Omental fat pad (tissue), 4 donors: ENCODE measurements at places on chromosomes 4 and X.

DNA sequence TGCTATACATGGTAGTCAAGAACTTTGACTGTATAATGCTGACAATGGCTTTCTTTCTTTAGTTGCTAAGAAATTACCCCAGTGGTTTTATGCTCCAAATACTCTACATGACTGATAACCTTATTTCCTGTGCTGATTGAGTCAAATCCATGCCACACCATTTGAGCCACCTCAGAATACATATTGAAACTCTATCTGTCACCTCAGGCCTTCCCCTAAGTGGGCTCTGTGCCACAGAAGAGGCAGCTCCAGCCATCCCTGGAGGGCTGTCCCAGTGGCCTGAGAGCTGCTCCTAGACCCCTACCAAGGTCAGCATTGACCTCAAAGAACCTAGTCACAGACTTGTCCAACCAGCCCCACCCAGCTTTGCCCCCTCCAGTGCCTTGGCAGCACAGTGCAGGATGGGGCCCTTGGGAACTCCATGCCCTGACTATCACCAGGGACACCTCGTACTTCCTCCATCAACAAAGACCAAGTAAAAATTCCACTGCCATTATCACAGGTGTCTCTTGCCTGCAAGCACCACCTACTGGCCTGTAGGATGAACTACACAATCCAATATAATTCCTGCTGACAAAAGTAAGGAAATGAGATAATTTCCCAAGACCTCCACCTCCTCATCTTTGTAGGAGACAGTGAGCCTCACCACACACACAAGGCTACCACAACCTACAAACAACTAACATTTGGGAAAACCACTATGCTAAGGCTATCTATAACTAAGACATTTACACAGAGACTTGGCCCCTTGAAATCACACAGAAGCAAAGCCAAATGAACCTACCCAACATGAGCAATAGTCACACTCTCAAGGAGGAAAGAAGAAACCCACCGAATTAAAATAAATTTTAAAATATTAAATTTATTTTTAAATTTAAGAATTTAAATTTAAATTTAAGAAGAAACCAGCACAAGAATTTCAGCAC is 239.9 kb downstream of the NKX6-1 start:
- no peak for DNase-seq

DNA sequence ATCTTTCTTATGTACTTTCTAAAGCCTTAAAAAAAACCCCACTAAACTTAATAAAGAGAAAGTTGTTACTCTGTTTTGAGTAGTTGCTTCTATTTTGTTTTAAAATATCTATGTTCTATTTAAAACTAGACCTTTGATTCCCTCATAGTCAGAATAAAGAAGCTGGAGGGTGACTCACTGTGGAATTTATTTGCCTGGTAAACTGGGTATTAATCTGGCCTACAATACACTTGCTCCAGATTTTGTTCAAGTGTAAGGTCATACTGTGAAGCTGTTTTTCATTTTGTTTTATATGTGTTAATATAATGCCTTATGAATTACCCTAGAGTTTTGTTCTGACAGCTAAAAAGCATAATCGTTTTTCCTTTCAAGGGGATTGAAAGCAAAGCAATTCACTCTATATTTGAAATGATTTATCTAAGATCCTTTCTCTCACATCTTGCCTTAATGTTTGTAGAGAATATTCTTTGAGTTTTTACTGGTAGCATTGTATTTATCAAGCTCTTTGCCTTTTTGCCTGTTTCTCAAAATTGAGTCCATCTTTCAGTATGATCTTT is 277.4 kb upstream of the PITX2 start:
- DNase-seq, result no peak

DNA sequence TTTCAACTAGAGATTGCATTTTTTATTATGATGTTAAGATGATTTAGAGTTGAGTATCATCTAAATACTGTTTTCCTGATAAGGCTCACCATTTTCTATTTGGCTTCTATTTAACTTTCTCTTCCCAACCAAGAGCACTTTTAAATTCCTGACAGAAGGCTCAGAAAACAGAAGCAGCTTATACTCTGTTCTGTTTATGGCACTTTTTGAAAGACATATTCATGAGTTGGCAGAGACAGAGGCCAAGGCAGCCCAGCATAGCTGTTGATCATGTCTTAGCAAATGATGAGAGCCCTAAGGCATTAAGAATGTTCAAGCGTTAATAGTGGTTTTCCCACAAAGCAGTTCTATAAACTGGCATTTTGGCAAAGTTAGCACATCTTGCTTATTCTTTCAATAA is 330.3 kb downstream of the TRAM1L1 start:
- DNase-seq, result no peak

DNA sequence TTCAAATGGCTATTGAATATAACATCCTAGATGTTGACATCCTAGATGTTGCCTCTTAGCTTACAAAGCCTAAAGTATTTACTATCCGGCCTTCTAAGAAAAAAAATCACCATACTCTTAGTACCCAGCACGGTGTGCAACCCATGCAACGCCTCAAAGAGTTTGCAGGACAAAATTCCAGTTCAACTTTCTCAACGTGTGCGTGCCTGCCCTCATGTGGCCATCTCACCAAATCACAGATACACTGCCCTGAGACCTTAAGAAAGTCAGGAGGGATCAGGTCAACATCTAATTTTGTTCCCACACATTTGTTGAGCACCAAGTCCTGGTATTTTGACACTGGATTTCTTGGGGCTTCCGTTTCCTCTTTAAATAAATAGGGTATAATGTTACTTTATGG is 68.3 kb downstream of the CRMP1 start:
- no peak for DNase-seq

- no peak for DNase-seq
These were observed 1310.8 kb upstream of the AGA start for GRCh38 chr4:178752954-178753525.

DNA sequence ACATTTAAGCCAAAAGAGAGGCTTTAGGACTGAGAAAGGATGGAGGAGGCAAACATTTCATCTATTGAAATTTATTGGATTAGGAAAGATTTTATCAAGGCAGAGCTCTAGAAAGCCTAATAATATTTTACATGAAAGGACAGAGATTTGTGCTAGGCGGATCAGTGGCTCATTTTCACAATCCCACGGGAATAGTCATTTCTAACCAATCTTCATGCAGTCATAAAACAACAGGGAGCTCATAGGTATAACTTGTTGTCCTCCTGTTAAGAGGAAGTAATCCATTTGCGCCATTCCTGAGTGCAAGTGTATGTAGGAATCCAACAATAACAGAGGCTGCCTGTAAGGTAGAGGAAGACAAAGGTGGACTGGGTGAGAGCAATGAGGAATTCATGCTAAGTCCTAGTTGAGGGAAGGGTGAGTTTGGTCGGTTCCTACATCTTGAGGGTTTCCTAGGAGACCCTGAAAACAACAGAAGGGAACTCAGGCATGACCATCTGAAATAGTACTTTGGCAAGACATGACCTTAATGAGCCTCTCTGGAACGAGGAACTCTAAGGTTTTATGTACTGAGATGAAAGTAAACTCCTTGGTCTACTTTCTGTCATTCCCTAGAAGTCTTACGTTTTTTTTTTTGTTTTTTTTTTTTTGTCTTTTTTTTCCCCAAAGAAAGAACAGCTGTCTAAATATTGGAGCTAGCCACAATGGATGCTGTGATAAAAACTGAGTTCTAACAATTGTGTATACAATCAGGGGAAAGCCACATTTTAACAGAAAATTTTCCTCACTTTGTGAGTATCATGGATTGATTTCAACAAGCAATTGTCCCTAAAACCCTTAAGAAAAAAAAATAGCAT is 89.7 kb downstream of the GEMIN8 start:
- DNase-seq, result no peak

DNA sequence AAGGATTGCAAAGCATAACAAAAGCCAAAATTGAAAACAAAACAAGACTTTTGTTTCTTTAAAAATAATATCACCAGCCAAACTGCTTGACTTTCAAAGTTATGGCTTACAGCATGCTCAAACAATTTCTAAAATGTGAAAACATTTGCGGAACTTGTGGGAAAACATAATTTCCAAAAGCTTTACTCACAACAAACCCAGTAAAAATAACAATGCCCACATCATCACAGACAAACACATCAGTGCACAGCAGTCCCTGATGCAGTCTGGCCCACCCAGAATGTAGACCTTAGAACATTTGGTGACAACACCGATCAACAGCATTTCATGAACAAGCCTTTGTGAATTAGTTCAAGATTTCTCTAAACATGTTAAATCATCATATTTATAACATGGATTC is 98.9 kb downstream of the ARHGAP6 start:
- DNase-seq, result no peak

DNA sequence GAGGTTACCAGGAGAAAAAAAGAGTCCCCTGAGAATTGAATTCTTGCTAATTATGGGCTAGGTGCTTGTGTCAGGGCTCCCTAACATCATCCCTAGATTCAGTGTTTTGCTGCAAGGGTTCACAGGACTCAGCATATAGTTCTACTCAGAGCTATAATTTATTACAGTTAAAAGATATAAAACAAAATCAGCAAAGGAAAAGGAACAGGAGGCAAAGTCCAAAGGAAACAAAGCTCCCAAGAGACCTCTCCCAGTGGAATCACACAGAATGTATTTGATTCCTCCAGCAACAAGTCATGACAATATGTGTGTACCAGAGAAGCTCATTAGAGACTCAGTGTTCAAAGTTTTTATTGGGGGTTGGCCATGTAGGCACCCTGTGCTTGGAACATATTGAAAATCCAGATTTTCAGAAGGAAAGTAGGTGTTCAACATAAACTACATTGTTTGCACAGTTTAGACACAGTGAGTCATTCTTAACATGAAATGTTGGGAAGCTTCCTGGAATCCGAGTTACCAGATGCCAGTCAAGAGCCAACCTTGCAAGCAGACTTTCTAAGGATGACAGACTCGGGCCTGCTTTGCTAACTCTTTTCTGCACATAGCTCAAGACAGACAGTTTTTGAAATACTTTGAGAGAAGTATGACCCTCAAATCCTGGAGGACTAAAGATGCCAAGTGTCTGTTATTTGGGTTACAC is 311.3 kb upstream of the EMCN start:
- no peak for DNase-seq

DNA sequence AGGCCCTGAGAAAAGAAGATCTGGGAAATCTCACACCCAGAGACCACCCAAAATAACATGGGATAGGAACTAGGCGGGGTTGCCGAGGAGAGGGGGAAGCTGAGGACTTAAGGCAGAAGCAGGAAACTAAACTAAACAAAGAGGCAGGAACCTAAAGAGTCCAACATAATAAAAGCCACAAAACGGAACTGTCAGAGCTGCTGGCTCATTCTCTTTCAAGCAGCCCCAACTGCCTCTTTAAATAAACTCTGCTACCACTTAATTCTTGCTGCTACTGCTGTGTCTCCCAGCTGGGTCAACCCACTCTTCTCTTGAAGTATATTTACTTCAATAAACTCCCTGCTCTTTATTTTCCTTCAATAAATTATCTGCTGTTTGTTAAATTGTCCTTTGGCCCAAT is 44.5 kb downstream of the MAGEB16 start:
- DNase-seq, result no peak

- DNase-seq, result no peak
These were observed 8.8 kb downstream of the WDR13 start for GRCh38 chrX:48606091-48606490.

DNA sequence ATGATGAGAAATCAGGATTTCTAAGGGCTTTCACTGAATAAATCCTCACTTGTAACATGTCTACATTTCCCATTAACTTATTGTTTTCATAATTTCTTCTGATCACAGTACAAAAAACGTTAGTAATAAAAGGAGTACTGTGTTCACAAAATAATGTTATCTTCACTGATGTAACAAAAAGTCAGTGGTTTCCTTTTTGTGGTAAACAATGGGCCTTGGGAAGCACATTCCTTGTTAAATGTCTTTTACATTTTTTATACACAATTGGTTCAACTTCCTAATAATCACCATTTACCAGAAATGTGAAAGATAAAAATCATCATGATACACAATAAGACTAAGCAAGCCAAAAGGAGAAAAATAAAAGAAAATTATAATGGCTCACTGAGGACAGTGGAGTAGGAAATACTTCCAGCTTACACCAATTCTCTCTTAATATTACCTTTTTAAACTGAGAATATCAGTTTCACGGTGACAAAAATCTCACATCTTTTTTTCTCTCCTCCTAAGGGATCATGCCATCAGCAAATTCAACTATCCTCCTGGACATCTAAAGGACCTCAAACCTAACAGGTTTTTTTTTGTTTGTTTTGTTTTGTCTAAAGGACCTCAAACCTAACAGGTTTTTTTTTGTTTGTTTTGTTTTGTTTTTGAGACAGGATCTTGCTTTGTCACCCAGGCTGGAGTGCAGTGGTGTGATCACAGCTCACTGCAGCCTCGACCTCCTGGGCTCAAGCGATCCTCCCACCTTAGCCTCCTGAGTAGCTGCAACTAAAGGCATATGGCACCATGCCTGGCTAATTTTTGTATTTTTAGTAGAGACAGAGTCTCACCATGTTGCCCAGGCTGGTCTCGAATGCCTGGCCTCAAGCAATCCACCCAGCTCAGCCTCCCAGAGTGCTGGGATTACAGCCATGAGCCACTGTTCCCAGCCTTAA is 57.3 kb downstream of the FRYL start:
- DNase-seq, result no peak
